ENCODE measurements at places on chromosomes 13 and 19.

GRCh38 chr13:99391781-99392469 is 84.7 kb upstream of the GPR183 start:
- DNase-seq = no peak

- peak; percentile 19 for DNase-seq
These were observed 11.8 kb upstream of the SHD start for GRCh38 chr19:4267101-4267900.

- DNase-seq = no peak
These were observed 8.1 kb downstream of the CYP2A13 start for GRCh38 chr19:41096353-41096752.

DNA sequence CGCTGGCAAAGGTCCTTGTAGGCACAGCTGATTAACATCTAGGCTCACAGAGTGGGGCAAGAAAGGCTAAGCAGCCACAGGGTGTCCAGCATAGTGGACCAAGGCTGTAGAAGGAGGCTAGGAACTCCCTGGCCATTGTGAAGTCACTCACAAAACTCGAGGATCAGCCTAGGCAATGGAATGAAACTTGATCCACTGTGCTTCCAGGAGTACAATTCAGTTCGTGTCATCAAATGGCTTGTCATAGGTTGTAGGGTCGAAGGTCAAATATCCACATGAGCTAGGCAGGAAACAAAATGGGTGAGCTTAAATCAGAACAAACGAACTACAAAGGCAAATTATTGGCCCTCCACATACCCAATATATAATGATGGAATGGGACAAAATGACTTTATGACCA is 4.4 kb upstream of the FAM187B start:
- peak; percentile 27 for DNase-seq

- no peak for DNase-seq
These were observed 9.0 kb downstream of the ATP13A1 start for GRCh38 chr19:19654441-19654840.

DNA sequence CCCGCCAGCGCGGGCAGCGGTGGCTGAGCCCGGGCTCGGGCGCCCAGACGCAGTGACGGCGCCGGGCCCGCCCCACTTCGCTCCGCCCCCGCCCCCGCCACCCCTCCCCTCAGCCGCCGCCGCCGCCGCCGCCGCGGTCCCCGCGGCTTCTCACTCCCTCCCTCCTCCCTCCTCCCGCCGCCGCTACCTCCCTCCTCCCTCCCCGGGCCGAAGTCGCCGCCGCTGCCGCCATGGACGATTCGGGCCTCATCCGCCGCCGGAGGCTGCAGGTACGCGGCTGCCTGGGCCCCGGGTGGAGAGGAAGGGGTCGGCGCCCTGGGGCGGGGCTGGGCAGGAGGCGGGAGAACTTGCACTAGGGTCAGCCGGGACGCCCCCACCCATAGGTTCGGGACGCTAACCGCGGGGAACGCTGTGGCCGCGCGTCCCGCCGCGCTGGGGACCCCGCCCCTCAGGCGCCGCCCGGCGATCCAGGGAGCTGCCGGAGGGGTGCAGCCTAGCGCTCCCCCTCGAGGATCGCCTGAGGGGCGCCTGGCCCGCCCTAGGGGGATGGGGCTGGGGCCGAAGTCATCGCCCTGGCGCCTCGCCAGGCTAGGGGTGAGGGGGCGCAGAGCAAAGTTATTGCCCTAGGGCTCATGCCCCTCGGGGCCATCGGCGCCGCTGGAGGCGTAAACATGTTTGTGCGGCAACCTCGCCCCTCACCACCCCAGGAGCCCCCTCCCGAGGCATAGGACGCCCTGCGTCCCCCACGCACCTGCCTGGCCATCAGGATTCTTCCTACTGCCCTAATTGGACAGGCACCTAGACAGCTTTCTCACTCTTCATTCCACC is 427 bp downstream of the RTBDN start:
- DNase-seq = peak; percentile 43

DNA sequence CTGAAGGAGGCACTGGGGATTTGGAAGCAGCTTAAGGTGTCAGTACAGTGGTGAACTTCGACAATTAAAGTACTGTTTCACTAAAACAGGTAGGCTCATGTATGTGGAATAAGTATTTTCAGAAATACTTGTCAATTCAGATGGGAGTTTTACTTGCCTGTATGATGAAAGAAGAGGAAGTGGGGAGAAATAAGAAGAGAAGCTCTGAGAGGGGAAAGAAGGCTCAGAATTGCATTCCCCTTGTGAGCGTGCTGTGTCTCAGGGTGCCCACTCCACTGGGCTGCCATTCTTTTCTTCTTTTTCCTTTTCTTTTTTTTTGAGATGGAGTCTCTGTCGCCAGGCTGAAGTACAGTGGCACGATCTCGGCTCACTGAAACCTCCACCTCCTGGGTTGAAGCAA is 38.6 kb upstream of the RNF17 start:
- DNase-seq = no peak

GRCh38 chr13:52862358-52863206 is 14.1 kb upstream of the PCDH8 start:
- DNase-seq = no peak

- no peak for DNase-seq
These were observed 17.9 kb upstream of the LYPD3 start for GRCh38 chr19:43483281-43483680.

GRCh38 chr13:24348385-24348784 is 39.0 kb downstream of the C1QTNF9 start:
- DNase-seq = no peak

DNA sequence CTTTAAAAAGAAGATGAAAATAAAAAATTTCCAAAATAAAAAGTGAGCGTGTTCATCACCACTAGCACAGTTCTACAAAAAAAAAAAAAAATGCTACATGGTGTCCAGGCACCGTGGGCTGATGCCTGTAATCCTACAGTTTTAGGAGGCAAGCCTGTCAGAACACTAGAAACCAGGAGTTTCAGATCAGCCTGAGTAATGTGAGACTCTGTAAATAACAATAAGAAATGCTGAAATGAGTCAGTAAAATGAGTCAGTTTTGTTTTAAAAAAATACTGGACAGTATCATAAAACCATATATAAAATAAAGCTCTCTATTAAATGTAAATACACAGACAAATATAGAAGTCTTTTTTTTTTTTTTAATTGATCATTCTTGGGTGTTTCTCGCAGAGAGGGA is 30.0 kb downstream of the ZNF91 start:
- no peak for DNase-seq

- no peak for DNase-seq
These were observed 13.3 kb upstream of the MISP start for GRCh38 chr19:737591-738093.

DNA sequence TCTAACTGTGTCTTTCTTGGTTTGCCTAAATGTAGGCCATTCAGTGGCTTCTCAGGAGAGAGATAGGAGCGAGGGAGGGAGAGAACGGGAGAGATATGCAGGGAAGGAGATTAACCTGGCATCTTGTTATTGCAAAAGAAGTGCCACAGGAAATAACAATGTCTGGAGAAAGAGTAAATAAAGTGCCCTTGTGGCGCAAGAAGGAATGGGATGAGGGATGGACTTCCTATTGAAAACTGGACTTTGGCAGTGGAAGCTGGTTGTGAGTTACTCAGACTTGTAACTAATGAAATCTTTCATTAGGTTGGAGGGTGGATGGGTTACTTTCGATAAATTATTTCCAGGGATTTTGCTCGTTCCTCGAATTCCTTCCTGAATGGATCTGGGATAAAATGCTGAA is 136.1 kb downstream of the LACC1 start:
- no peak for DNase-seq

DNA sequence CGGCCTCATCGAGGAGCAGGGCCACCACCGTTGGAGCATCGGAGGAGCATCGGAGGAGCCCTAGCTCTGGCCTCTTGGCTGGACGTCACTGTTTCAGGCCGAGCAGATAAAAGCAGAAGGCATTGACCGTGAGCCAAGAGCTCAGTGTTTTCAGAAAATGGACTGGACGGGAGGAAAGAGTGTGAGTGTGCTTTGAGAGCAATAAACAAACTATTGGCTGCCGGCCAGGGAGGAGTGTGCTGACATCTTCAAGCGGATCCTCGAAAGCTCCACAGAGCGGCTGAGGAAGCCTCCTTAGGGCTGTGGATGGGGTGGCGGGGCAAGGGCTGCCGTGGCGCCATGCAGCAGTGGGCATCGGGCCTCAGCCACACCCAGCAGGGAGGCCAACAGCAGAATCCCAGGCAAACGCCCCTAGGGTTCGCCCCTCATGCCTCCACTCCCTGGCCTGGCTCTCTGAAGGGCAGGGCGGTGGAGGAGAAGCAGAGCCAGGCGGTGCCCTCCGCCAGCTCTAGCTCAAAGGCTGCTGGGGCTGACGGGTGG is 41.8 kb downstream of the IRS2 start:
- peak; percentile 95 for DNase-seq

GRCh38 chr13:78139765-78140164 is 221.1 kb upstream of the EDNRB start:
- no peak for DNase-seq

GRCh38 chr19:34066007-34066643 is 106.2 kb upstream of the LSM14A start:
- DNase-seq = no peak

DNA sequence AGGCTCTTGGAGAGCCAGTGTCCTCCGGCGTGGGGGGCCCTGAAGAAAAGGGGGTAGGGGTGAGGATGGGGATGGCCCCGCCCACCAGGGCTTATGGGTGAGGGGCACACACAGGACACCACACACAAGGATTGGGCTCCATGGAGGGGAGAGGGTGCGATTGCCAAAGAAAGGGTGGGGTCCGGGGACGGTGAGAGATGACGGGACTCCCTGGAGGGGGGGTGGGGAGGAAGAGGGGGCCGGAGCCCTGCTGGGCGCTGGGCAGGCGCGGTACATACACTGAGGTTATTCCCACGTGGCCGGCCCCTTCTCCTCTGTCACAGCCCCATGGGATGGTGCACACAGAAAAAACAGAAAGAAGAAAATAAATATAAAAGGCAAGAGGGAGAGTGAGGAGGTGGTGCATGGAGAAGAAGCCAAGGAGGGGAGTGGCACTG is 60.1 kb downstream of the IER2 start:
- no peak for DNase-seq

DNA sequence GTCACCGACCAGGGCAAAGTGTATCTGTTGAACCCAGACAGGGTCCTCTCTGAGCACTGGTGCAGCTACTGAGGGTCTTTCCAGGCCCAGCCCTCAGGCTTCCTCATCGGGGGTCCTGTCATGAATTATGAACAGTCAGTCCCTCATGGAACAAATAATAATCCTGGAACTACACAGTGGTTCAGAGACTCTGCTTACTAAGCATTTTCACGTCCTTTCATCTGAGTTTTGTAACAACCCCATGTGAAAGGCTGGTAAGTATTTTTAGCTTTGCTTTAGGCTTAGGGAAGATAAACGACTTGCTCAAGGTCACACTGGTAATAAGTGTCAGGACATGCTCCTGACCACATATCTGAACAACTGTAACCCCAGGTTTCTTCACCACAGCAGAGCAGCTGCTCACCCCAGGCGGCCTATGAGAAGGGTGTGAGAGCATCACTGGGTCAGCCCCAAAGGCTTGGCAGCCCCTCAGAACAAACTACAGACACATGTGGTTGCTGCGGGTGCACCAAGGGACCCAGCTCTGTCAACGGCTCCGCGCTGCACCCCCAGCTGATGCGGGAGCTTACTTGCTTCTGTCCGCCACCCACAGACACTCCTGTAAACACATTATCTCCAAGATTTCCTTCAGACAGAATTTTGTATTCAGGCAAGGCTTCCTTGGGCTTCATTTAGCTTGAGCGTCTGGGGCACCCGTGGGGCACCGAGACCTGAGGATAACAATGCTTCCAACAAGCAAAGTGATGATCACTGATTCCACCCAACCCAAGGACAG is 19.4 kb upstream of the GSX1 start:
- no peak for DNase-seq

DNA sequence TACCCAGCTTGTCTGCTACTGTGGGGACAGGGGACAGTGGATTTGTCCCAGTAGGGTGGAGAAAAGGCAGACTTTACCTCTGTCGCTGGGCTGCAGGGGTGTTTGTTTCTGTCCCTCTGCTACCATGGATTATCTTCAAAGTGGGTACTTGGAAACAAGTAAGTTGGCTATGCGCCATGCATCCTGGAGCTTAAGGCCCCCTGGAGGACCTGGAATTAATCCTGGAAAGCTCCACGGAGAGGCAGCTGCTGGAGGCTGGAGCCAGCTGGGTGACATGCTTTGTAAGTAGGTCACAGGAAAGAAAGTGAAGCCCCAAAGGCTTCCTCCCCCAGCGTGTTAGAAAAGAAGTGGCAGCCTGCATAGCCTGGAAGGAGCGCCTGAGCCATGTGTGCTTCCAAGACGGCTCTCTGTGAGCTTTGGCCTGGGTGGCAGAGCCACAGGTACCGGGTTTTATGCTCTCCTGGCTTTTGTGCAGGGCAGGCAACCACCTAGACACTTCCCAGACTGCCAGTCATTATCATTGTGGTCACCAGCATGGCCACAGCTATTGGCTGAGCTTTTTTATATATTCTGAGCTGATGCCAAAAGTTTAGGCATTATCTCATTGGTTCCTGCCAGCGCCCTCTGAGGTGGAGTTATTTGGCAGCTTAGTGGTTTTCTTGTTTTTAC is 9.5 kb downstream of the B3GLCT start:
- DNase-seq = peak; percentile 9

- no peak for DNase-seq
These were observed 27.9 kb downstream of the DOT1L start for GRCh38 chr19:2191456-2192310.

GRCh38 chr13:48828962-48829411 is 146.7 kb upstream of the FNDC3A start:
- no peak for DNase-seq

DNA sequence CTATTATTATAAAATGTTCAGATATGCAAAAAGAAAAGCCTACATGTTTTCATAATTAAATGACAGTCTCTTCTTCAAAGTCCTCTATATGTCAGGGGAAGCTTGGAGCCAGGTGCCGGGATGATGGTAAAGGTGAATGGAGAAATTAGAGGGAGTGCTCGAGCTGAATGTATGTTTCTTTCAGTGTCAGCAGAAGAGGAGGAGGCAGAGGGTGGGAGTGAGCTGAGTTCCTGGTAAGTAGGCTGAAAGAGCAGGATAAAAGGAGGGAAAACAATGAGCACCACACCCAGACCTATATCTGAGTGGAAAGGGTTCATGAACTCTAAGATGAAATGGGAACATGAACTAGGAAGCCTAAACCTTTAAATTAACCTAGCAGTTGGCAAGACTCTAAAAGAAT is 307.6 kb upstream of the NBEA start:
- DNase-seq = no peak

DNA sequence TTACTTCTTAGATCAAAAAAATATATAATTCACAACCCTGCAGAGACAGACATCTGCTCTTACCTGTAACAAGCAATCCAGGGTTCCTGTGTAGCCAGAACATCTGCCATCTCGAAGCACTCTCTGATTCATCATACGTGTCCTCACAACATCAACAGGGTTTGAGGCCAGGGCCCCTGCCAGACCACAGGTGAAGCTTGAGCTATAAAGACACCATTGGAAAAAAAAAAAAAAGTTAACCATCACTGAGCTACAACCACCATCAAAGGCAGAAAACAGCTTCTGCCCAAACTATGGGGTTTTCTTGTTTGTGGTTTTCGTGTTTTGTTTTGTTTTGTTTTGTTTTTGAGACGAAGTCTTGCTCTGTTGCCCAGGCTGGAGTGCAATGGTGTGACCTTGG is 19.3 kb downstream of the SLC25A30 start:
- DNase-seq = no peak

Measured in foreskin fibroblast (primary cell).